Activated gamma-delta T cell treated with anti-CD3 and anti-CD28 coated beads, Interleukin-2, amount 50 U/mL, for 16 hours (primary cell): ENCODE measurements at places on chromosomes 6 and 20.

DNA sequence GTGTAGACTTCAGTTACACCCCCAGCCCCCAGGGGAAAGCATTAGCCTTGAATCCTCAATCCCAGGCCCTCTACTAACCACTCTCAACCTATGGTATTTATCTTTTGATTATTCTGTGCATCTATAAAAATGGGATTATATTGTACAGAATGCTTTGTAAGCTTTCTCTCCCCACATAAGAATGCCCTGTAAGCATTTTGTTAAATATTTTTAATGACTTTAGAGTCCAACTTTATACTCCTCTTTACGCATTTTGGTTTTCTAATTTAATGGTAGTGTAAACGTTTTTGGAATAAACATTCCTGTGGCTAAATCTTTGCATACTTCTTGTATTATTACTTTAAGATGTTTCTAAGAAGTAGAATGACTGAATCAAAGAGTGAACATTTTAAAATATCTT is 35.4 kb downstream of the FBXO9 start:
- no peak for DNase-seq

DNA sequence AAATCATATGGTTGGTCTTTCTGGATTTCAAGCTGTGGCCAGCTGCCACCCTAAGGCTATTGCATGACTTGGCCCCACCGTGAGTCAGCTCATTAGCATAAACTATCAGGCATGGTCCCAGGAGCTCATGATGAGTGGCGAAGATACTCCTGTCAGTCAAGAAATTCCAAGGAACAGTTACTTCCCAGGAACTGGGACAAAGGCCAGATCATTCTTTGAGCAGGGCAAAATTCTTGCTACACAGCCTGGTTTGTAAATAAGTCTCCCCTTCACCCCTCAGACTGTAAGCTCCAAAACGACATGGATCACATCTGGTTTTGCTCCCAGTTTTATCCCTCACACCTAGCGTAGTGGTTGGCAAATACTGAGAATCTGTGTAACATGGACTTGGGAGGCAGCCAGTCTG is 33.0 kb upstream of the KIAA1586 start:
- no peak for DNase-seq

DNA sequence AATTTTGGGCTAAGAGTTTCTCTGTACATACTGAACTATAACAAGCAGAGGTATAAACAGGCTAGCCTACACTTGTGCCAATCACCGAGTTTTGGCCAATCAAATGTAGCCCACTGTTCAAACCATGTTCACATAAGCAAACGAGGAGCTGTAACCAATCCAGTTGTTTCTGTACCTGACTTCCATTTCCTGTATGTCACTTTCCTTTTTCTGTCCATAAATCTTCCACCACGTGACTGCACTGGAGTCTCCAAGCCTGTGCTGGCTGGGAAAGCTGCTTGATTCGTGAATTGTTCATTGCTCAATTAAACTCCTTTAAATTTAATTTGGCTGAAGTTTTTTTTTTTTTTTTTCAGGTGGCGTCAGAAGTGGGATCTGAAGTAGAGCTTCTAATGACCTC is 332.9 kb downstream of the RNF144B start:
- no peak for DNase-seq

GRCh38 chr6:51025082-51025777 is 206.6 kb downstream of the TFAP2B start:
- no peak for DNase-seq

- DNase-seq: no peak
Measured at GRCh38 chr6:99114769-99115406, 167.1 kb upstream of the FBXL4 start.

GRCh38 chr6:160949531-160949930 is 42.0 kb upstream of the MAP3K4 start:
- DNase-seq: no peak

GRCh38 chr6:96520171-96521115 is 1.2 kb upstream of the UFL1 start:
- DNase-seq: no peak

- no peak for DNase-seq
Measured at GRCh38 chr6:139597771-139598755, 223.6 kb upstream of the CITED2 start.

GRCh38 chr6:113805173-113805790 is 51.9 kb upstream of the MARCKS start:
- DNase-seq: no peak
